ENCODE measurements at places on chromosomes 5 and 9.
A peak's percentile ranks its signal among the peaks of the same experiment; 100 is the strongest.

DNA sequence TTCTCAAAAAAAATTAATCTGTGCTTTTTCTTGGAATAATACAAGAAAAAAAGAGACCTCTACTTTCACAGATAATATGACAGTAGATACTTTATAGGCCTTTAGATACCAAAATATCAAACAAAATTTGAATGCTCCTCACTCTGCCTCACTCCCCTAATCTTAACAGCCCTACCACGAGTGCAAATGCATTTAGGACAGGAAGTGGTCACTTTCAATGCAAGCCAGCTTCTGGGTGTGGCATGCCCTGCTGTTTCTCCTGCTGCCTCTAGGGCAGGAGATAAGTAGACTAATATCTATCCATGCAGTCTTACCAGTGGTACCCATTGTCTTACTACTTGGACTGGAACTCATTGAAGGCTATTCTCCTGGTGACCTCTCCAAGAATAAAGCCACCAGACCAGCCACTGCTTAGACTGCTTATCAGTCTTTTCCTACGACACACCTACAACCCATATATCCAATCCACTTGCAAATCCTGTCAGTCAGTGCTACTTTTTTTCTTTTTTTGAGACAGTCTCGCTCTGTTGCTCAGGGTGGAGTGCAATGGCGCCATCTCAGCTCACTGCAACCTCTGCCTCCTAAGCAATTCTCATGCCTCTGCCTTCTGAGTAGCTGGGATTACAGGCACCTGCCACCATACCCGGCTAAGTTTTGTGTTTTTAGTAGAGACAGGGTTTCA lies 23.0 kb downstream of the FRRS1L start:
- no peak for DNase-seq

- no peak for DNase-seq
Measured at GRCh38 chr5:167921796-167922195, 369.6 kb upstream of the WWC1 start.

DNA sequence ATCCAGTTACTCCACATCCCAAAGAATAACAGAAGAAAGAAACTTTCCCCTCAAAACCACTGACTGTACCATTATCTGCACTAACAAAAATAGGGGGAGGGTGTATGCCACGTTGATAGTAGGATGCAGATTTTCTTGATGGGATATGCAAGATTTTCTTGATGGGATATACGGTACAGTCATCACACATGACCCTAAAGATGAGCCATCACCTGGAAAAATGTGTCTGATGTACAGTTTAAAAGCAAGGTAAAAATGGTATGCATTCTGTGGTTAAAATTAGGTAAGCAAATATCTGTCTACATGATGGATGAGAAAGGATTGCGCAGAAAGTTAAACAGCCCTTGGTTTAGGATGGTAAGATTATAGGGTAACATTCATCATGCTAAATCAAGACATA lies 8.6 kb downstream of the COL23A1 start:
- DNase-seq: no peak

DNA sequence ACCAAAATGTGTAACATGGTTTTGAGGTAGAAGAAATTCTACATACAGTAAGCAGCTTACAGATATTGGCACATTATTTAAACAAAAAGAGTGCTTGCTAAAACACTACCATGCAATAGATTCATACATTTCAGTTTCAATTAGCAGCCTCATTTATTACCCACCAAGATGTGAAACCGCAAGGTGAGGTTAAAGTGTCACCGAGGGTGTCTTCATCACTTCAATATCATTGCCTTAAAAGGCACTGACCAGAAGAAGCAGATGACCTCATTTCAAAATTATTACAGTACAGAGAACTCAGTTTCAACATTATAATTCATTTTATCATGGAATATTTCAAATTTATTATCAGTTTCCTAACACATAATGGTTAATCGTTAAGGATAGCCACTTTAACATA lies 302.2 kb downstream of the ISL1 start:
- no peak for DNase-seq

- no peak for DNase-seq
Measured at GRCh38 chr5:7467179-7467578, 71.2 kb downstream of the ADCY2 start.

GRCh38 chr5:74244406-74244805 lies 396.1 kb downstream of the ENC1 start:
- no peak for DNase-seq

GRCh38 chr5:27472000-27472763 lies 433.8 kb upstream of the CDH9 start:
- DNase-seq: peak; percentile 32

GRCh38 chr5:17114715-17115599 lies 102.5 kb upstream of the BASP1 start:
- no peak for DNase-seq

GRCh38 chr5:163968651-163969050 lies 463.2 kb downstream of the MAT2B start:
- DNase-seq: no peak
